ENCODE measurements at places on chromosomes 11 and 22.

DNA sequence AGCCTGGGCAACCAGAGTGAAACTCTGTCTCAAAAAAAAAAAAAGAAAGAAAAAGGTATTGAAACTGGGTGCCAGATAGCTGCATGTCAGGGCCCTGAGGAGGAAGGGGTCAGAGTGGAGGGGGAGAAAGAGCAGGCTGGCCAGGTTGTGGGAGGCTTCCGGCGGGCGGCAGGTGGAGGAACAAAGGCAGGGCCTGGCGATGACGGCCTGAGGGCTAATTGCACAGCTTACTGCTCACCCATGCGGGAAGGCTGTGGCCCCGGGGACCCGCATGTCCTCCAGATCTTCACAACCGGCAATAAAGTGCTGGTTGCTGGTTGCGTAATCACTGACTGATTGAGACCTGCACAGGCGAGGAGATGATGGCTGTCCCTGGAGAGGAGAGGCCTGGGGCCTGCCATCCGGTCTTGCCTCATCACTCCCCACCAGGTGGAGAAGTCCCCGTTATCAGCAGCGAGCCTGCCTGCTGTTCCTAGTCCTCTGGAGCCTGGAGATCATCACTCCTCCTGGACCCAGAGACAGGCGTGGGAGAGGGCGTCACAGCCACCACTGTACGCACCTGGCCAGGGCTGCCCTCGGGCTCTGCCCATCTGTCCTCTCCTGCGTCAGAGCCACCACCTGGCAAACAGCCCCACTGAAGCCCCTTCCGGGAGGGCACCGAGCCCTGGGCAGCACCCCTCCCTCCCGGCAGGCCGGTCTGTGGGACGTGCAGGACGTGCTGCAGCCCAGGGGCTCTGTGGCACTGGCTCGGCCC lies 18.7 kb downstream of the H19 start:
- DNase-seq = no peak

GRCh38 chr11:88801484-88802123 lies 264.2 kb downstream of the GRM5 start:
- peak; percentile 15 for DNase-seq

- no peak for DNase-seq
These were observed 322.7 kb upstream of the PLET1 start for GRCh38 chr11:112583261-112583893.

DNA sequence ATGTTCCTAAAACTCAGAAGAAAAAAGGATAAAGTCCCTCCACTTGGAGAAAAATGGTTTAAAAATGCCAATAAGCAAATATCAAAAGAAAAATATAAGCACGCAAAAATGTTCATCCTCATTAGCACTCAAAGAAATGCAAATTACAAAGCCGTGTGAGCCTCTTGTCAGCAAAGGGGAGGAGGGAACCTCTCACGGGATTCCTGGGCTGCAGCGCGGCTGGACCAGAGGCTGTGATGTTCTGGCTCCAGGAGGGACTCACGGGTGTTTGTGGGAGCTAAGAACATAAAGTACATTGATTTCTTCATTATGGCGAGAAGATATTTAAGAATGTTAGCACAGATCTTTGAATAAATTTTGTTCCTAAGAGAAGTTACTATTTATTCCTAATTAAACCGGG lies 1451.2 kb downstream of the BRD1 start:
- DNase-seq = no peak

DNA sequence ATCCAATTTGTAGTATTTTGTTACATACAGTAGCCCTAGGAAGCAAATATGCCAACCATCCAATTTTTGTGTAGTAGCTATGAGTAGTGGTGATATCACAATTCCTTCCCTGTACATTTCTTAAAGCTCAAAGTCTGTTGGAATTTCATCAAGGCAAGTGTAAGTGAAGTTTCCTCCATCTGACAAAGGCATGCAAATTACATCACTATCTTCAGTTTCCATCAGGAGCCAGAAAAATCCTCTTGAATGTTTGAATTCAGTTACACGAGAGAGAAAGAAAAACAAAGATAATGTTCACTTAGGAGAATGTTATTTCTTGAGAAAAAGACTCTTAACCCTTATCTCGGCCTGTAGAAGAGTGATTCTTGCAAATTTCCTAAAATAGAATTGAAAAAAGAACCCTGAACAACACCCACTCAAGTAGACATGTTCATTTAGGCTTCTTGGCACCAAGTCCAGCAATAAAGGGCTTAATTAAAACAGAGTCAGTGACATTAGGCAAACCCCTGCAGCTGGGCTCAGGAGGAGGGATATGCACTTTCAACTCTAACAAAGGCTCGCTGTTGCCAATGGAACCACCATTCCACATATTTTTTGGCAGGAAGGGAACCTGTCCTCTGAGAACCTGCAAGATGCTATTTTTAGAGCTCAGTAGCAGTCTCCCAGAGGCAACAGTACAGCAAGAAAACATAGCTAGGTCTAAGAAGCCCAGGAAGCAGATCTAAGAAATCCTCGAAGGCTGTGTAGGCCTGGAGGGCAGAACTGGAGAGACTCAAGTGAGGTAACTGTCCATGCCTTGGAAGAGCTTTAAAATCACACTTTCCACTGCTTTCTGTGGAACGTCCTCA lies 144.6 kb downstream of the CCDC81 start:
- no peak for DNase-seq

- DNase-seq = no peak
These were observed 12.8 kb downstream of the CRKL start for GRCh38 chr22:20930004-20930403.

DNA sequence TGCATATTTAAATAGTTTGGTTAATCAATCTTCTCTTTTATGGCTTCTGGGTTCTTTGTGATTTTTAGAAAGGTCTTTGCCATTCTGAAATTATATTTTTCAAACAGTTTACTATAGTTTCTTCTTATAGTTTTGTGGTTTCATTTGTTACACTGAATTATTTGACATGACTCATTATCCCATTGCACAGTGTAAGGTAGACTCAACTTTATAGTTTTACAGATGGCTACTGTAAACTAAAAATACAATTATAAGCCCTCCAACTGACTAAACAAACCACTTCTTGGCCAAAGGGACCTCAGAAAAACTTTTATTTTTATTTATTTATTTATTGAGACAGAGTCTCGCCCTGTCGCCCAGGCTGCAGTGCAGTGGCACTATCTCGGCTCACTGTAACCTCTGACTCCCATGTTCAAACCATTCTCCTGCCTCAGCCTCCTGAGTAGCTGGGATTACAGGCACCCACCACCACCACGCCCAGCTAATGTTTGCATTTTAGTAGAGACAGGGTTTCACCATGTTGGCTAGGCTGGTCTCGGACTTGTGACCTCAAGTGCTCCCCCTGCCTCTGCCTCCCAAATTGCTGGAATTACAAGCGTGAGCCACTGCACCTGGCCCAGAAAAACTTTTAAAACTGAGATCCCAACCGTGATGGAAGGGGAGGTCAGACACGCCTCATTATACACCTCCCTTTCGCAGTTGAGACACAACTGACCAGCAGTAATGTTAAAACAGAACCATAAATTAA lies 14.1 kb upstream of the RAC2 start:
- no peak for DNase-seq

- no peak for DNase-seq
These were observed 11.6 kb upstream of the CAPN5 start for GRCh38 chr11:77055101-77055561.

- no peak for DNase-seq
These were observed 1326.4 kb downstream of the BRD1 start for GRCh38 chr22:48501231-48501750.

GRCh38 chr11:95378789-95379188 lies 147.8 kb upstream of the SESN3 start:
- DNase-seq = no peak
